NCI-H2029 (cell line): ENCODE measurements at places on chromosomes 12 and 14.

DNA sequence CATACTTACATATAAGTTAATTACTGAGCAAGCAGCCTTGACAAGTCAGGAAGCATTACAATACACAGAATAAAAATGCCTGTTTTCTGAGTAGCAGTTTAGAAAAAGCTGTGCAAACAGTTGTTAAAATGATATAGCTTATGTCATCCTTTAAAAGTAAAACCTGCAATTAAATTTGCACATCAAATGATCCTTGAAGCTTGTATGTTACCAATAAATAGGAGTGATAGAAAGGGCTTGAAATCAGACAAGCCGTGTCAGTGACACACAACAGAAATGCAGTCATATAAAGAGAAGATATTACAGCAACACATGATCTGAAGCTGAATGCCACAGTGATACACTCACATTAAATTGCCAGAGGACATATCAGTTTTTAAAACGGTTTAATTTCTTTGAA, 70.0 kb downstream of the EPS8 start:
- DNase-seq, result no peak

- DNase-seq, result no peak
Observed at GRCh38 chr12:92927436-92928281, 1.4 kb downstream of the EEA1 start.

DNA sequence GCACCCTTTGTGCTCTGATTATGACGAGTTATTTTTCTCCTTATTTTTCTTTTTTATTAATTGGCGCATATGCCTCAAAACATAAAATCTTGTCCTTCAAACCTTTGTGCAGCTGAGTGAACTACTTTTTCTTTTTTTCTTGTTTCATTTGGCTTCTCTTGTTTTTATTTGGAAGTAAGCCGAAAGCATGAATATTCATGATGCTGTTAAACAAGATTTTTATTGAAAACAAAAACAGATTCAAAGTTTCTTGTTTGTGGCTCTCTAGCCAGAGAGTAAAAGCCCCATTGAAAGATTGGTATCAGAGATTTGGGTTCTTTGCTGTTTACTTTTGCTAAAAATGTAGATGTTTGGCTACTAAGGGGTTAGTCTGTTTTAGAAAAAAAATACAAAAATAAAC, 183.8 kb downstream of the TMEM132C start:
- no peak for DNase-seq

- no peak for DNase-seq
Observed at GRCh38 chr12:73632661-73633060, 905.0 kb upstream of the ATXN7L3B start.

- no peak for DNase-seq
Observed at GRCh38 chr12:95505039-95505438, 31.1 kb downstream of the METAP2 start.

DNA sequence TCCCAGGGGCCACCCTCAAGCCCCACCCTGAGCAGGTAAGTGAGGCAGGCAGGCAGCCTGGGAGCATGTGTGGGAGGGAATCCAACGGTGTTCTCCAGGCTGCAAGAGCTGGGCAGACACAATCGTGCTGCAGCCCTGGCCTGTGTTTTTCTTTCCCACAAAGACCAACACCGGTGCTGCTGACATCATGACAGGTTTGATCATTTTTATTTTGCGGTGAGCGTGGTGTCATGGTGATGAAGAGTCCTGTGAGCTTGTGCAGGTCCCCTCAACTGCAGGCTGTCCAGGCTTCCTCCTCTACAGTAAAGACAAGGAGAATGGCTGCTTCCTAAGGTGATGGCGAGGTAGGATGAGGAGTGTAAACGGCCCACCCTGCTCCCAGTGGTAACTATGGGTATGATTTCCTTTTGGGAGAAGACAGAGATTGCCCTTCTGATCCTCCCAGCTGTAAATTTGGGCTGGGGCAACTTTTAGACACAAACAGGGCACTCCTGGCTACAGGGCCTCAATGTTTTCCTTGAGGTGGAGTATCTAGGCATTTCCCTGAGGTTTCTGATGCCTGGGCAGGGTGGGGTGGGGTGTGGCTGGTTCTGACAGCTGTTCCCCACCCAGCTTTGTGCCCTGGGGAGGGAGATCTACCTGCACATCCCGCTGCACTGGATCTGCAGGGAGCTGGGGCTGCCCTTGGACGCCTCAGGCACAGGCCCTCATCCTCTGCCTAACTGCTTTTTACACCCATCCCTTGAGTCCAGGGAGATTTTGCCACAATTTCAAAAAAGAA, 109.1 kb downstream of the VCPKMT start:
- DNase-seq, result no peak

- DNase-seq, result no peak
Observed at GRCh38 chr12:7512553-7512952, 9.0 kb upstream of the CD163 start.

DNA sequence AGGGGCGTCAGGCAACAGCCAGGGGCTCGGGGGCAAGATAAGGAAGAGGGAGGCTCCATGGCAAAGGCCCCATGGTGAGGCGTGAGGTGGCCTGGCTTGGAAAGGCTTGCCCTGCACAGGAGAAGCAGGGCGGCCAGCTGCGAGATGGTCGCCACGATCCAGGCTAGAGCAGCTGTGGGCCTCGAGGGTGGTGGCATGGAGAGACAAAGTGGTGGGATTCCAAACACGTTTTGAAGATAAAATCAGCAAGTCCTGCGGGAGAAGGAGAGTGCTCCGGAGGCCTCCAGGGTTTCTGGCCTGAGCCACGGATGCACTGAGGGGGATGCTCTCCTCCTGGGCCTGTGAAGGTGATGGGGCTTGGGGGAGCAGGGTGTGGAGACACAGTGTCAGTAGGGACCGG, 20.5 kb upstream of the DLK1 start:
- no peak for DNase-seq

- DNase-seq, result peak; percentile 64
Observed at GRCh38 chr14:77099425-77100167, 1.5 kb downstream of the CIPC start.

GRCh38 chr12:54370171-54370730, 6.0 kb upstream of the GPR84 start:
- DNase-seq, result peak; percentile 14

DNA sequence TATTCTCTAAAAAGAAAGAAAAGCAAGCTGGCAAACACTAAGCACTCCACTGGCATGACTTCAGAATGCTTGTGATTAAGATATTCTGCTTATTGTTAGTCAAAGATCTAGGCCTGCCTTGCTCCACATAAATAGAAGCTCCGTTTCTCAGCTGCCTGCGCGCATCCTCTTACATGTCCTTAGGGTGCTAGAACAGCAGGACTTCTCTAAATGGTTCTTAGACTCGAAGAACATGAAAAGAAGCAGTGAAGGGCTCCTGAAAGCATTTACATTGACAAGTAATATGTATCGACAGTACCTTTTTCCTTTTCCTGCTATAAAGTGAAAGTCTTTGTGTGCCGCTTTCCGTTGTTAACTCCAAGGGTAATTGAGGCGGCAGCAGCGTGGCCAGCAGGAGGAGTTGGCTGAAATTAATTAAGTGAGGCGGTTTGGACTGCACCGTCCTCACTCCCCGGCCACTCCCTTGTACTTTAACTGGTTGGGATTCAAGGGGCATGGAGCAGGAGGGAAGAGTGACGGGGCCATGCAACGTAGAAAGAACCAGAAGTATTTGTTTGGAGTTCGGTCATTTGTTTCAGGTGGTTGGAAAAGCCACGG, 34.2 kb upstream of the OTX2 start:
- DNase-seq, result no peak

DNA sequence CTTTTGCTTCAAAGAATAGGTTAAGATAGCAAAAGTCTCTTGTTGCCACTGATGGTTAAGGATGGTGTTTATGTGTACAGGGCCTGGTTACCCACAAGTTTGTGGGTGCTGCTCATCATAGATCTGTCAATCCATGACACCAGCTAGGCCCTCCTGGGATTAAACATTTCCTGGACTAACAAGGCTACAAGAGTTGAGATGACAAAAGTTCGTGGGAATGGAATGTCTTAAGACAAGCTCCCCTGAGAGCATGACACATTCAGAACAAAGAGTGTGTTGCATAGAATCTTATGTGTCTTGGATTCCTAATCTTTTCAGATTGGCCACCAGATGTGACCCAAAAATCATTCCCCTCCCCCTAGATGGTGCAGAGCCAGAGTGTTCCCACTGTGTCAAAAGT, 592.5 kb upstream of the USP15 start:
- DNase-seq, result no peak

DNA sequence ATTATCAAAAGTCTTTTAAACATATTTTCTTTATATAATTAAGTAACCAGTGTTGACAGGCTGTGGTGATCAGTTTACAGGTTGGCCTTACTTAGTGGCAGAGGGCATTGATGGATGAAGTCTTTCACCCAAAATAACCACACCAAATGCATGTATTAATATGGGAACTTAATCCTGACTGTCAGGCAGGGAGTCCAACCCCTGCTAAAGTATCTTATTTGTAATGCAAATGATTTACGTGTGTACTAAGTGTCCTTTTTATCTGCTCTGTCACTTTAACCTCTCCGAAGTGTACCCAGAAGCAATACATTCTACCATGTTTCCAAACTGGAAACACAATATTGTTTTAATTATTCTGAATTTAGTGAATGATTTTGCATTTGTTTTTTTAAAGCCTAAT, 1.4 kb downstream of the MYBPC1 start:
- no peak for DNase-seq

DNA sequence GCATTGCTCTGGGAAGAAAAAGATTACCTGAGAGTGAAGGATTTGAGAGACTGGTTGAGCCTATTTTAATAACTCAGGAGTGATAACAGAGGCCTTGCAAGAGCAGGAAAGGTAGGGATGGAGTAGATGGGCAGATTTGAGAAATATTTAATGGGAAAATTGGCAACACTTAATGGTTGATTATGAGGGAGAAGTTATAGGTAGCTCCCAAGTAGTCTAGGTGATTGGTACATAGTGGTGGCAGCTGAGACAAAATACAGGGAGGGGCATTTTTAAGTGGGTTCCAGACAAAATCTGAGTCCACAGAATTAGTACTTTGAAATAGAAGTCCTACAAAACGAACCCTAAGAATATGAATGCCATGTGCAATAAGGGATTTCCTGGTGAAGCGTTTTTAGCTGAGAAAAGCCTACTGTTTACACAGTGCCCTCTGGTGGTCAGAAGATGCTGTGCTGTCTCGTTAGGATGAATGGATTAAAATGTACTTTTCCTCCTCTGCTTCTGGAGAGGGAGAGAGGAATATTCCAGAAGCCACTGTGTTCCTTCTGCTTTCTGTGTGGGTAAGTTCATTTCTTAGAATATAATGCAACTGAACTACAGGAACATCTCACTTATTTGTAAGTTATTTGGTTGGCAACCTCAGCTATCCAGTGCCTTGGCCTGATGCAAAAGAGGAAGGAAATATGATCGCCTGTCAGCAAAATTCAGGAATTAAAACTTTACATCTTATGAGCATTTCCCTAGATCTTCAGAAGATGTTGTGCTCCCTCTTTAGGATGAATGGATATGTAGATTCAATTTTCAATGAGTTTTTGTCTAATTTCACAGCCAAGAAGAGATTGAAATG, 6.5 kb downstream of the ZBTB1 start:
- peak; percentile 24 for DNase-seq

DNA sequence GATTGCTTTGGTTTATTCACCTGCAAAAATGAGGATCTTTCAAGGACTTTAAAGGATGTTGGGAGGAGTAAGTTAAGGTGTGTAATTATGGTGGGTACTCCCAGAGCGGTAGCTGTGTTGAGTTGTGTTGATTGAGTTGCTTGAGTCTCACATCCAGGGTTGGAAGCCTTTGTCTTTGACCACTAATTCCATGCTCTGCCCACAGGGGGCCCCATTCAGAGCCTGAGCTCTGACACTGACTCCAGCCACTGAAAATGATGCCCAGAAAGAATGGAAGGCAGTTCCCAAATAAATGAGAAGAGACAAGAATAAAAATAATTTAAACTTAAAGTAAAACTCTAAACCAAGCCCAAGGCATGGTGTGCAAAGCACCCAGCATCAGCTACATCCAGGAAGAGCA, 237.4 kb upstream of the PWP1 start:
- no peak for DNase-seq

- DNase-seq, result no peak
Observed at GRCh38 chr12:10811883-10812536, 2.0 kb upstream of the TAS2R9 start.

GRCh38 chr12:79685068-79685467, 5.7 kb downstream of the PAWR start:
- no peak for DNase-seq
